ENCODE measurements at places on chromosomes 13 and 19.
A peak's percentile ranks its signal among the peaks of the same experiment; 100 is the strongest.

DNA sequence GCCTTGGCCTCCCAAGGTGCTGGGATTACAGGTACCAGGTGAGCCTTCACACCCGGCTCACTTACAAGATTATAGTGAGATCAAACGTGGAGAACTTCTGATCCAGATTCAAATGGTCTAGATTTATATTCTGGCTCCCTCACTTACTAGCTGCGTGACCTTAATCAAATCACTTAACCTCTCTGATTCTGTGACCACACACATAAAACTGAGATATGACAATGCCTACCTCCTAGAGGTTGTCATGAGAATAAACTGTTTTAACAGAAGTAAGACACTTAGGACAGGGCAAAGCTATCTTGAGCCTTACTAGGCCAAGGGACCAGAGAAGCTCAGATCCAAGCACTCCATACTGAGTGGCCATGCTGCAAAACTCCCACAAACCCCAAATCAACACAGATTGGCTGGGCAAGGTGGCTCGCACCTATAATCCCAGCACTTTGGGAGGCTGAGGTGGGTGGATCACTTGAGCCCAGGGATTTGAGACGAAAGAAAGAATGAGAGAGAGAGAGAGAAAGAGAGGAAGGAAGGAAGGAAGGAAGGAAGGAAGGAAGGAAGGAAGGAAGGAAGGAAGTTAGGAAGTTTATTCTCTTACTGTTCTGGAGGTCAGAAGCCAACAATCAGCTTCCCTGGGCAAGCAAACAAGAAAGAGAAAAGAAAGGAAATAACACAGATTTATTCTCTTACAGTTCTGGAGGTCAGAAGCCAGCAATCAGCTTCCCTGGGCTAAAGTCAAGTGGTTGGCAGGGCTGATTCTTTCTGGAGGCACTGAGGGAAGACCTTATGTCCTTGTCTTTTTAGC, 46.1 kb upstream of the MAP3K10 start:
- DNase-seq: no peak

DNA sequence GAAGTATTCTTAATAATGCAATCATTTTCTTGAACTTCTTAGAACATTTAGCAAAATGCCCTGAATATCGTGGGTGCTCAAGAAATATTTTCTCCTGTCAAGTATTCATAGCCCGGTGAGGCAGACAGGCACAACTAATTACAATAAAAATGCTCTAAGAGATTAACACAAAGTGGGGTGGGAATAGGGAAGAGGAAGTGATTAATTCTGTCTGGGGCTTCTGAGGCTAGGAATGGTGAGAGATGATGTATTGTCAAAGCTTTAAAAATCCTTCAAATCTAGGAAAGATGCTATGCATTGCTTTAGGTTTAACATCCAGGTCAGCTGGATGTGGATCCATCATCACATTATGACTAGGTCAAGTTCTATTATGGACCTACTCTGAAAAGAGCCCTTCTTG, 66.9 kb upstream of the POSTN start:
- no peak for DNase-seq

- DNase-seq: no peak
These were observed 13.2 kb upstream of the AKAP11 start for GRCh38 chr13:42258747-42259146.

GRCh38 chr19:4694211-4694987, 24.3 kb upstream of the MYDGF start:
- no peak for DNase-seq

- no peak for DNase-seq
These were observed 5.4 kb upstream of the MBD3L3 start for GRCh38 chr19:7063764-7064418.

- no peak for DNase-seq
These were observed 71.3 kb downstream of the ARHGEF7 start for GRCh38 chr13:111186305-111186935.

DNA sequence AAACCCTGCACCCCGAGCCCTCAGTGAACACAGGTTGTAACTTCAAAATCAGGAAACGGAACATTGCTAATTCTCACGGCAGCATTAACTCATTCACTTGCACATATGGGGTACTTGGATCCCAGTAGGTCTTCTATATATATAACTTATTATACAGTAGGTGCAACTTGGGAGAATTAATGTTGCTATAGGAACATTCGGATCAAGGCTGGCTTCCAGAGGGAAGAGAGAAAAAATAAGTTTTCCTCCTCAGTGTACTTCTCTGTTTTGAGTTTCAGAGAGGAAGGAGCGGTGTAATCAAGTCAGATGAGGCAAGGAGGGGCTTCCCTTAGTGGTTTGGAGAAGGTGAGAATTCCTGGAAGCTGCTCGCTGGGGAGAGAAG, 90.9 kb upstream of the ZNF507 start:
- no peak for DNase-seq

GRCh38 chr19:55538132-55538531, 1.2 kb upstream of the SBK2 start:
- DNase-seq: no peak

DNA sequence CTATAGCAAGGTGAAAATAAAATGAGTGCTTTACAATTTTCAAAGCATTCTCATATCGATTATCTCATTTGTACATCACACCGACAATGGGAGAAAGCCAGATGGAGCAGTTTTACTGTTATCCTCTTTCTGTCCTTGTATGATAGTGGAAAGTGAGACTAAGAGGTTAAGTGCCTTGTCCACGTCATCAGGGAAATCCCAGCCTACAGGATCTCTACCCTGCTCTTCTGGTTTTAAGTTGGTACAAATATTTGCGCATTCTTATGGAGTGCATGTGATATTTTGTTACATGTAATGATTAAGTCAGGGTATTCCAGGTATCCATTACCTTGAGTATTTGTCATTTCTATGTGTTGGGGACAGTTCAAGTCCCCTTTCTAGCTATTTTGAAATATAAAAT, 12.4 kb upstream of the ENOX1 start:
- DNase-seq: no peak

DNA sequence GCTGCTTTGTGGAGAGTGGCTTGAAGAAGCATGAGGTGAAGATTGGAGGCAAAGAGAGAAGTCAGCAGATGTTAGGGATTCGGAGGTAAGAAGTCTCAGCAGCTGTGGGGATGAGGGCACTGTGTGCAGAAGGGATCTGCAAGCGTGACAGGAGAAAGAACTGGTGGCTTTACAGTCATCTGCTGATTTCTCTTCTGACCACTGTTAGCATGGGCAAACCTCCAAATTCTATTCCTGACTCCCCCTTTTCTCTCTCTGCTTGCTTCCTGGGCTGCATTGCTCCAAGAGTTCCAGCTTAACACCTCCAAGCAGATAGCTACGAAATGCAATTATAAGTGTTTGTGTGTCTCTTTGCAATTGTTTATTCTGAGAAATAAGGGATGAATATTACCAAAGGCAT, 159.6 kb downstream of the GGACT start:
- DNase-seq: no peak

- DNase-seq: no peak
These were observed 4.3 kb downstream of the PIN1 start for GRCh38 chr19:9839415-9839814.

DNA sequence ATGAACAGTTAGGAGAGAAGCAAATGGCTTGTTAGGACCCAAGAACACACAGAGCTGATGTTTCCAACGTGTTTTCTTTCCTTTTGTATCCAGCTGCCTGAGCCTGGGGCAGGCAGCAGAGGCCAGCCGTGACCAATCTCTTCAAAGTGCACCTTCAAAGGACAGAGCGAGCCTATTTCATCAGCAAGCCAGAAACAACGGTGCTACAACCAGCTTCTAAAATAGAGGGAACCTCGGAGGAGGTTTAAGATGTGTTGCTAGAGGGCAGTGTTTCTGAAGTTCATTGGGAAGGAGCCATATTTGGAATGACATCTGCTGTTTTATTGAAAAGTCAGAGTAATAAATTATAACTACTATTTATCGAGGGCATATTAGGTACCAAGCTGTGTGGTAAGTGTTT, 56.2 kb upstream of the RFC3 start:
- DNase-seq: peak; percentile 26

GRCh38 chr19:58361900-58362271, 665 bp downstream of the ZNF497 start:
- no peak for DNase-seq

- DNase-seq: no peak
These were observed 567 bp upstream of the CTU1 start for GRCh38 chr19:51108805-51109146.

- peak; percentile 53 for DNase-seq
These were observed 599 bp upstream of the ARHGEF7 start for GRCh38 chr13:111114362-111115060.

DNA sequence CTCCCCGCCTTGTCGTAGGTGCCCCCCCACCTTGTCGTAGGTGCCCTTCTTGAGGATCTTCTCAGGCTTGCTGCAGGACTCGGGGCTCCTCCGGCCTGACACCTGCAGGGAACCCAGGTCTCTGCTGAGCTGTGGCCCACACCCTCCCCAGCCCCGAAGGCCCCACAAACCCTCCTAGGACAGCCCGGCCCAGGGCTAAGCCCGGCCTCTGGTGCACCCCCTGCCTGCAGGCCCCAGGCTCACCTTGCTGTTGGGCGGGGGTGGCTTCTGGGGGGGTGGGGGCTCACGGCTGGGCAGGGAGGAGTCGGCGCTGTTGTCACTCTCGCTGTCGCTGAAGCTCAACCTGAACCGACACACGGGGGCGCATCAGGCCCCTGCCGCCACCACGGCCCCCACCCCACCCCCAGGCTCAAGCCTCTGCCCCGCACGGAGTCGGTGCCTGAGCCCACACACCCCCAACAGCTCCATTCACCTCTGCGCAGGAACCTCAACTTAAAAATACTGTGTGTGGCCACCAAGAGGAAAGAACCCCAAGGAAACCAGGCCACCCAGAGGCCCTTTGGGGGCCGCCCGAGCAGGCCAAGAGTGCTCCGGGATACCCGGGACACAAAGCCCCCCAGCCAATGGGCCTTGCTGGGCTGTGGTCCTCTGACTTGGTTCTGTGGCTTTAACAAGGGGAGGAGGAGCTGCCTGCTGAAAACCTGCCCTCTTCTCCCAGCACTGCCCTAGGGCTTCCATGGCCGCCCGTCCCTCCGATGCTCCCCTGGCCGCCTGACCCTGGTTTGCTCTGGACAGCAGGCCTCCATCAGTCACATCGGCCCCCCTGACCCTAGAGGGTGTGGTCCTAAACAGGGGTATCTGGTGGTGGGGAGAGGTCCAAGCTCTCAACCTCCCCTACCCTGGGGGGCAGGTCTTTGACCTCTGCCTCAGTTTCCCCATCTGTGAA, 65.8 kb downstream of the MLLT1 start:
- DNase-seq: no peak

- no peak for DNase-seq
These were observed 28.1 kb downstream of the COL4A1 start for GRCh38 chr13:110278859-110279258.

DNA sequence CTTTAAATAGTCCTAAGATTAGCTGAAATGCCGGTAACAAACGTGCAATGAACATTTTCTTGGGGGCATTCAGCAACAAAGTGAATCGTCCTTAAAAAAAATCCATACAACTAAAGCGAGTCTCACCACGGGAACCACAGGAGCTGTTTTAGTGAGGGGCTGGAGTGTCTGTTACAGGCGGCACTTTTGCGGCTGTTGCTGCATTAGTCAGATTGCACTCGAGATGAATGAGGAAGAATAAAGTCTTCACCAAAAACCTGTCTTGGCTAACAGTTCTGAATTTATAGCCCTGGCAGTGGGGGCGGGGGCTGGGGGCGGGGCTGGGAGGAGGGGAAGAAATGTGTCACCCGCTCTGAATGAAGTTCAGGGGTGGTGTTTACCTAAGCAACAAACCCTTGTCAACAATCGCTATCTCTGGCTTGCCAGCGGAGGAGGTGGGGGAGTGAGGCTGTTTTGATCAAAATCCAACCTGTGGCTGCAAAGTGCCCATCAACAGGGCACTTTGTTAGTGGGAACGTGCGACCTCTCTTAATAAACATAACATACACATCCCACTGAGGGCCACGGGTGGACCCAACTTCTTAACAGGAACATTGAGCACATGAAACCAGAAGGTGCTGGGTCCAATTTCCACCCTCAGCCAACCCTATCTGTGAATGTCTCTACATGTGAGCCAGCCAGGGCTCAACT, 44.5 kb downstream of the RFX2 start:
- DNase-seq: no peak

DNA sequence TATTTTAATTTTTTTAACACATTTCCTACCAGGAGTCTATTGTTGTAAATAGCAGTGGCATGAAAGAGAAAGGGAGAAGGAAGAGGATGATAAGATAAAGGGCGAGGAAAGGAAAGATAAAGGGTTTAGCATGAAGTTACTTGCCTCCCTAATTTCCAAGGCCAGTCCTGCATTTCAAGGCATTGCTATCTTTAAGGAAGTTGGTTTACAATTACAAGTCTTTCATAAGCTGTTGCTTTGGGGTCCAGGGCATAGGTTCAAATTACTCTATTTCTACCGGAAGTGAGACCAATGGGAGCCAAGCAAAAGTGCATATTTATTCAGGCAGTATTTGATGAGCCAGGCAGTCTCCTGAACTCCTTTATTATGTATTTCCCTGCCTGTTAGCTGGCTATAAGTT, 27.7 kb upstream of the UBL3 start:
- DNase-seq: no peak

GRCh38 chr13:42065414-42065813, 17.0 kb downstream of the DGKH start:
- DNase-seq: no peak

- peak; percentile 46 for DNase-seq
These were observed 10.4 kb upstream of the SOX21 start for GRCh38 chr13:94722609-94723345.

- DNase-seq: no peak
These were observed 9.4 kb upstream of the KBTBD7 start for GRCh38 chr13:41203810-41204209.

- no peak for DNase-seq
These were observed 267.1 kb downstream of the KLF5 start for GRCh38 chr13:73325723-73326558.

DNA sequence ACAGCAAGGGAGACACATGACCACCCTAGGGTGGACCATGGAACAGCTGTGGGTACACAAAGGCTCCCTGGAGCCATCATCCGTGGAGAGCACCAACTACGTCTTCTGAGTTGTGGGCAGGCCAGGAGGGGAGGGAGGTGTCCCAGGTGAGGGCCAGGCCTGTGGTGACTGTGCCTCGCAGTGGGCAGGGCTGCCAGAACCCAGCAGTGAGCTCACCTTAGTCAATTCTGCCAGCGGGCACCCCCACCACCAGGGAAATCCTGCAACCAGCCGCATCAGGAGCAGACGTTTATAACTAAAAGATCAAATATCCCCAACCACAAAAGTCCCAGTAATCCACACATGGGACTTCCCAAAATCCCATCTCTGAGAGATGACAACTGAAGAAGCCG, 19.6 kb downstream of the ELL start:
- DNase-seq: no peak

GRCh38 chr19:12159773-12160414, 3.0 kb upstream of the ZNF136 start:
- peak; percentile 10 for DNase-seq

GRCh38 chr19:49890349-49891311, 6.1 kb downstream of the IL4I1 start:
- DNase-seq: peak; percentile 82
